CD14-positive monocyte (primary cell): ENCODE measurements at places on chromosomes 6 and 20. TPM values are rescaled to one million over a fixed set of nuclear protein-coding genes. Genes with fewer than 3 reads are reported as not detected.

TBX18 gene
- not detected for polyA plus RNA-seq

CDS2 gene
- polyA plus RNA-seq: 12.4 and 28.6 TPM in 2 replicates

- DNase-seq: peak; percentile 95
Observed at GRCh38 chr20:49999329-49999728, 16.5 kb downstream of the SNAI1 start.

GRCh38 chr6:167831281-167831828 is 4.6 kb downstream of the AFDN start:
- no peak for DNase-seq

HTR1B gene
- not detected in 2 replicates for polyA plus RNA-seq

SGK2 gene
- not detected for polyA plus RNA-seq
